ENCODE measurements at places on chromosomes 6 and 20.

- DNase-seq: no peak
Observed at GRCh38 chr20:32396646-32397160, 38.6 kb downstream of the ASXL1 start.

DNA sequence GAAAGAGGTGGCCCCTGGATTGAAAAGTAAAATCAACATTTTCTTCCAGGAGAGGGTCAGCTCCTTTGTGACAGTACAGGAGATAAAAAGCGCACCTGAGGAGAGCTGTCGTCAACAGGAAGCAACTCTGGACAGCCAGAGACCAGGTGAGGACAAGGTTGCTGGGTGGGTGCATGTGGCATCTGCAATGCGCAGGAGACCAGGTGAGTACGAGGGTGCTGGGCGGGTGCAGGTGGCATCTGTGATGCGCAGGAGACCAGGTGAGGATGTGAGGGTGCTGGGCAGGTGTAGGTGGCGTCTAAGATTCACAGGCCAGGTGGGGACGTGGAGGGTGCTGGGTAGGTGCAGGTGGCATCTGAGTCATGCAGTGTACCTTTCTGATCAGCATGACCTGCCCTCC lies 38.4 kb downstream of the WDR27 start:
- DNase-seq: no peak

GRCh38 chr20:5173751-5174150 lies 46.9 kb downstream of the CDS2 start:
- DNase-seq: no peak

DNA sequence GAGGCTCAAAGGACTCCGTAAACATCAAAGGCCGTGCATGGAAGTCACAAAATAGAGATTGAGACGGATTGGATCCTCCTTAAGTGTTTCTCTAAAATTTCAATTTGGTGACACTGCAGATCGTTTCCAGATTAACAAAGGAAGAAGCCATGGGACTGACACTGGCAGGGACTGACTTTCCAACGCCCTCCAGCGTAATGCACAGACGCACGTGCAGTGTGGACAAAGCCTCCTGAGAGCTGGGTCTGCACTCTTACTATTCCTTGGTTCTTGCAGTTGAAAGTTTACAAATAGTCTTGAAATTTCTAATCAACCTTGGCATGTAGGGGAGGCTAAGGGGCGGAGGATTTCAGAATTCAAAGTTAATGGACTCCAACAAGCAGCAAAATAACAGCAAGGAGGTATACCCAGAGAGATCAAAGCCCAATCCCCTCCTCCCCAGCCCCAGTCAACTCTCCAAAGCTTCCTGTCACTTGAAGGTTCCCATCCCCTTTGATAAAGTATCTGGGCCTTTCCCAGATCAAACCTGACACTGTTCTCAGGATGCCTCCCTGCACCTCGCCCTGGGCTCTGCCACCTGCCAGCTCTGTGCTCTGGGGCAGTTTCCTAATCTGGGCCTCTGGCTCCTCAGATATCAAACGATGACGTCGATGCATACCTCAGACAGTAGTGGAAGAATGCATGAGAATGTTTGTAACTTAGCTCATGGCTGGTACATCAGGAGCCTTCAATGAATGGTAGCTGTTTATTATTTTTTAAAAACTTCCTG lies 106.5 kb upstream of the TRAF3IP2 start:
- no peak for DNase-seq

- no peak for DNase-seq
Observed at GRCh38 chr6:22020299-22021003, 276.4 kb downstream of the PRL start.

DNA sequence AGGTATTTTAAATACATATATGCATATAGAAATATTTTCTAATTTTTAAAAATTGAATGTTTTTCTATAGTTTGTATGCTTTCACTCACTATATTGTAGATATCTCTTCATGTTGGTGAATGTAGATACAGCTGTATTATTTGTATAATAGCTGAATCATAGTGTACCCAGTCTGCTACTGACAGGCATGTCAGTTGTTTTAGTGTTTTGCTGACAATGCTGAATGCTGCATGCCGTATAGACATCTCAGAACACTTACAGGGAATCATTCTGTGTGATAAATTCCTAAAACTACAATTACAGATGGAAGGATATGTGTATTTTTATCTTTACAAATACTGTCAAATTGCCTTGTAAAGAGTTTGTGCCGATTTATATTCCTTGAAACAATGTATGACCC lies 175.4 kb downstream of the SIM1 start:
- DNase-seq: no peak

DNA sequence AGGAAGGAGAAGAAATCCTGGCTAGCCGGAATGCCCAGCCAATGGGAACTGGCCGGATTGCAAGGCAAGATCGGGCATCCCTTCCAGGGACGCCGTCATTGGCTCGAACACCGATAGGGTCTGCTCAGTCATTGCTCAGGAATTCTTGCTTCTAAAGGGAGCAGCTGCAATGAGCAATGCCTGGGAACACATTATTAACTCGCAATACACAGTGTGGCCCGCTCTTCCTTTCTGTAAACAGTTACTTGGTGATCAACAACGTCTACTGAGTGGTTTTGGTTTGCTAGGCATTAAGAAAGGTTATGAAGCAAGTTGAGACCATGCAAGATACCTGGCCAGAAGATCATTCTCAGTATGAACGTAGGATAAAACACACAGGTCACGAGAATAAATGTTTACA lies 165.4 kb upstream of the CITED2 start:
- DNase-seq: peak; percentile 78

GRCh38 chr6:36455486-36456027 lies 12.8 kb downstream of the KCTD20 start:
- no peak for DNase-seq

DNA sequence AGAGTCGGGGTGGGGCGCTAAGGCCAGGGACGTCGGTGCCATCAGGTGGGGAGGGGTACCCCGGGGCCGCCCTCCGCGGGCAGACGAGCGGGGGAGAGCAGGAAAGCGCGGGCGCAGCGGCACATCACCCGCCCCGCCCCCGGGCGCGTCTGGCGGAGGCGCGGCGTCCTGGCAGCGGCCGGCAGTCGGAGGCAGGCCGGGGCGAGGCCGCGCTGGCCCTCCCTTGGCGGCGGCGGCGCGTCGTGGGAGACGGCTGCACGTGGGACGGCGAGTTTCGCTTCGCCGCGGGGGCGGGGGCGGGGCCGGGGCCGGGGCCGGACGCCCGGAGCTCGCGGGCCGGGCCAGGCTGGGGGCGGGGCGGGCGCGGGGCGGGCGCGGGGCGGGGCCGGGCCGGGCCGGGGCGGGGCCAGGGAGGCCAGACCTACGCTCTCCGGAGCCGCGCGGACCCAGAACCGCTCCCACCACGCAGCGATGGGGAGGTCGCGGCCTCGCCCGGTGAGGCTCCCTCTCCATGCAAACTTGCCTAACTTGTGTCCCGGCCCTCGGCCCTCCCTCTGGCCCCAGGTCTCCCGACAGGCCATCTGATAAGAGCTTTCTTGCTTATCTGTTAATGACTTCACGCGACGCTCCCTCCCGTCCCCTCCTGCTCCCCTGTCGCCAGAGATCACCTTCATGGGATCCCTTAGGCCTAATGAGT lies 12.5 kb downstream of the ITPR3 start:
- peak; percentile 46 for DNase-seq

DNA sequence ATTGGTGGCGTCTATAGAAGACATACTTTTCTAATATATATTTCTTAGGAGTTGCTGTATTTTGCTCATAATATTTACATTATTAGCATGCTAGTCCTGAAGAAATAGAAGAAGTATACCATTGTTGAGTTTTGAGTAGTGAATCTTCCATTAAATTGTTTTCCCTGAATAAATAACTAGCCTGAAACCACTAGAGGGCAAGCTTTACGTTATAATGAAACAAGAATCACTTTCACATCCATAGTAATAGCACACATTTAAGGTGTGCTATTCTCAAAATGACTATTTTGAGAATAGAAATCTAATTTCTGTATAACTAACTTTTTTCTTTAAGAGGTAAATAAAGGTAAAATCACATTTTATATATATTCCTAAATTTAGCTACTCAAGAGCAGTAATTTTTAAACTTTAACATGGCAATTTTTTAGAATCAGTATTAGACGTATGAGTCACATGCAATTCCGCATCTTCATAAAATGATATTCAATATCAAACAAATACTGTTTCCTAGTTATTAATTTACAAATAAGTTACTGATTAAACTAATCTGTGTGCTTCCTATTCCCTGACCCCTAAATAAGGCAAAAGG lies 213.2 kb upstream of the MANEA start:
- peak; percentile 15 for DNase-seq

GRCh38 chr20:39669659-39670058 lies 707.5 kb downstream of the DHX35 start:
- no peak for DNase-seq

- no peak for DNase-seq
Observed at GRCh38 chr20:57399587-57400155, 8.5 kb downstream of the RBM38 start.

- DNase-seq: no peak
Observed at GRCh38 chr6:49744259-49744658, at the start of gene CRISP3. TSS of gene CRISP3 (minus strand) at chr6:49744388. CDS start at chr6:49744367, 21 bp downstream.

- no peak for DNase-seq
Observed at GRCh38 chr6:37693546-37694250, 4.0 kb downstream of the MDGA1 start.

GRCh38 chr6:40020166-40020565 lies 85.9 kb upstream of the MOCS1 start:
- DNase-seq: no peak

- no peak for DNase-seq
Observed at GRCh38 chr6:124917769-124918168, 44.5 kb upstream of the RNF217 start.

- no peak for DNase-seq
Observed at GRCh38 chr6:75848274-75848673, 99.2 kb downstream of the MYO6 start.

GRCh38 chr6:160424256-160424655 lies 76.1 kb downstream of the SLC22A3 start:
- DNase-seq: no peak

DNA sequence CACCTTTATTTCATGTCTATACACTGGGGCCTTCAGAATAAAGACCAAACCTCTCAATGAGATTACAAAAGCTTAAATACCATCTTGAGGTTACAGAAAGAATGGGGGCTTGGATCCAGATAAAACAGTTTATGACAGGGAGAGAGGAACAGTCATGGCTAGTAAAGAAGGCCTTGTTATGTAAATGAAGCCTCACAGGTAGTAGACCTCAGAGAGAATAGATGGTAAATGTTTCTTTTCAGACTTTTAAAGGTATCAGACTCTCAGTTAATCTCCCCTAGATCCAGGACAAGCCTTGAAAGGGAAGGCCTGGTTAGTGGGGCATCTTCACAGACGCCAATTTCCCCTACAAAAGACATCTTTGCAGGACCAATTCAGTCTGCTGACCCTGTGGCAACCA lies 1325.6 kb downstream of the HACE1 start:
- DNase-seq: no peak

- DNase-seq: no peak
Observed at GRCh38 chr20:38883981-38884733, 42.1 kb upstream of the FAM83D start.

- DNase-seq: no peak
Observed at GRCh38 chr20:1427457-1428054, 34.7 kb upstream of the FKBP1A start.

GRCh38 chr6:108114841-108115597 lies 40.5 kb upstream of the OSTM1 start:
- no peak for DNase-seq

- DNase-seq: no peak
Observed at GRCh38 chr20:44054849-44055248, 132.1 kb downstream of the JPH2 start.

GRCh38 chr20:17797161-17797560 lies 97.4 kb downstream of the BANF2 start:
- DNase-seq: no peak

- DNase-seq: no peak
Observed at GRCh38 chr20:8711501-8711900, 357.4 kb upstream of the PLCB4 start.

GRCh38 chr6:44133003-44133931 lies 5.9 kb downstream of the TMEM63B start:
- DNase-seq: no peak

DNA sequence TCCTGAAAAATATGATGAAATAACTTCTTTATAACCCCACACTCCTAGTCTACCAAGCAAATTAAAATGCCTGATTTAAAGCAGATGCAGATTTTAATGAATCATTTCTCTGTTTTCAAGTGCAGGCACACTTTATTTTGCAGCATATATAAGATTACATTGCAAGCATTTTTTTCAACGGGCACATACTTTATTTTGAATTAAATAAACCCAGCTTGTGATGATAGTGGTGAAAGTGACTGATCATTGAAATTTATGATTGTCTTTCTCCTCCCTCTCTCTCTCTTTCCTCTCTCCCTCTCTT lies 12.2 kb upstream of the MOXD1 start:
- DNase-seq: no peak

GRCh38 chr6:24672620-24673182 lies 5.8 kb downstream of the ACOT13 start:
- no peak for DNase-seq

GRCh38 chr20:62662422-62662821 lies 20.1 kb downstream of the SLCO4A1 start:
- DNase-seq: no peak

DNA sequence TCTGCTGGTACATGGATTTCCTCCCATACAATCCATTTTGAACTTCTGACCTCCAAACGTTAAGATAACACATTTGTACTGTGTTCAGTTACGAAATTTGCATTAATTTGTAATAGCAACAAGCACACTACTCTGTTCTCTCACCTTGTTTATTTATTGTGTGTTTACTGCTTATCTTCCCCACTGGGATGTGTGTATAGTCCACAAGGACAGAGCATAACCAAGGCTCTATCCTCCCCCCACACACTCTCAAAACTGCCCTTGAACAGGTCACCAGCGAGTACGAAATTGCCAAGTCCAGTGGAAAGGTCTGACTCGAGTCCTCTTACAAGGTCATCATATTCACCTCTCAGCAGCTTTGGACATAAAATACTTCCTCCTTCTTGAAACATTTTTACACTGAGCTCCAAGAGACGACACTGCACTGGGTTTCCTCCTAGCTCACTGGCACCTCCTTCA lies 18.6 kb downstream of the ADTRP start:
- DNase-seq: no peak

GRCh38 chr6:16302721-16303552 lies 64.5 kb downstream of the GMPR start:
- no peak for DNase-seq

GRCh38 chr6:36122495-36123269 lies 7.6 kb upstream of the MAPK13 start:
- no peak for DNase-seq

GRCh38 chr20:4076671-4077070 lies 61.3 kb upstream of the RNF24 start:
- no peak for DNase-seq

- no peak for DNase-seq
Observed at GRCh38 chr20:46051556-46052308, 22.7 kb downstream of the SLC12A5 start.

GRCh38 chr6:166946125-166946524 lies 10.2 kb downstream of the RNASET2 start:
- DNase-seq: no peak

DNA sequence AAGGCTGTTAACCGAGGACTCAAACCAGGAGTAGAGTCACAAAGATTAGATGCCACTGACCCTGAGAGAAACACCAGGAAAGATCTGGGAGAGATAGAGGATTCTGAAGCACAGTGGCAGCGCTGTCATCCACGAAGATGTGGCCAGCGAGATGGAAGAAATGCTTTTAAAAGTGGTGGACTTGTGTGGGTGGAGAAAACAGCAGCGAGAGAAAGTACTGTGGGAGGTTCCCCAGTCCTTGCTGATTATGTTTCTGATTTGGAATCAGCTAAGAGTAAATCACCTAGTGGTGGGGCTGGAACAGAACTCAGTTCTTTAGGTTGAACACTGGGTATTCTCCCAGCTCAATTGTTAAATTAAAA lies 435 bp upstream of the ZNF322 start:
- peak; percentile 1 for DNase-seq

GRCh38 chr6:155381673-155382337 lies 67.5 kb upstream of the TFB1M start:
- no peak for DNase-seq

All from NCI-H460 (cell line).